ENCODE measurements at places on chromosomes 12 and 14. TPM values are rescaled to one million over a fixed set of nuclear protein-coding genes. Genes with fewer than 3 reads are reported as not detected.

LRTM2 gene
- total RNA-seq = not detected

ERP27 gene
- not detected for total RNA-seq

ACSM4 gene
- not detected for total RNA-seq

SIX6 gene
- total RNA-seq = not detected

KCNC2 gene
- total RNA-seq = not detected

Measured in myometrial cell (primary cell).